AG09319 (cell line): ENCODE measurements at places on chromosomes 12 and 14.

- DNase-seq, result no peak
These were observed 1277.4 kb upstream of the TMEM132C start for GRCh38 chr12:126989532-126989931.

GRCh38 chr12:43407816-43408645 lies 144.0 kb downstream of the ADAMTS20 start:
- DNase-seq, result no peak

DNA sequence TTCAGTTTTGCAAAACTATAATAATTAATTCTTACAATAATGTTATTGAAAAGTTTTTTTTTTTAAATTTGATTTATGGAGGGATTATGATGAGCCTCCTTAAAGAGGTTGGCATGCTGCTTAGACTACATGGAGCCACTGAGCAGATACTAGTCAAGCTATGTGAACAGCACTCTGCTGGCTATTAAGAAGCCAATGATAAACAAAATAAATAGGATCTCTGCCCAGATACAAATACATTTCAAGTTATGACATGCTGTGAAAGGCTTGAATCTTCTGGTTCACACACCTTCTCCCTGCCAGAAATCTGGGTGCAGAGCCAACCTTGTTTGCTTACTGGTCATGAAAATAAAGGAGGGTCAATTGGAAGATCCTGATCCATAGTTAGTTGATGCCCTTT lies 107.4 kb upstream of the NAV3 start:
- no peak for DNase-seq

DNA sequence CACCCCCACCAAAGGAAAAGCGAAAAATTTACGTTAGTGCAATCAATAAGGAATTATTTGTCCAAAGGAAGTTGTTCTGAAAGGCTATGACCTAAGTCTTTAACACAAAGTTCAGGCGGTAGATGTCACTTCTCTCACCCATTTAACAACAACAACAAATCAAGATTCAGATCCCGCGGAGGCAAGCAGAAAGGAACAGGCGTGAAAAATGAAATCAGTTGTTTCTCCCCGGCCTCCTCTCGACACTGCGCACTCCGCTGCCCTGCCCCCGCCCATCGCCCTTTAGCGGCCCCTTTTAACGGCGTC lies 1.4 kb downstream of the DENND5B start:
- no peak for DNase-seq

- DNase-seq, result no peak
These were observed 104.5 kb downstream of the ESRRB start for GRCh38 chr14:76480426-76480825.

- no peak for DNase-seq
These were observed 49.4 kb downstream of the PHLDA1 start for GRCh38 chr12:75982169-75982564.

- no peak for DNase-seq
These were observed 50.1 kb downstream of the PHLDA1 start for GRCh38 chr12:75981247-75982168.

- no peak for DNase-seq
These were observed 851.6 kb downstream of the NRXN3 start for GRCh38 chr14:79021766-79022165.
